ENCODE measurements at places on chromosomes 6 and 20.

- DNase-seq: no peak
Observed at GRCh38 chr6:52887910-52888524, 21.5 kb downstream of the GSTA3 start.

- DNase-seq: no peak
Observed at GRCh38 chr20:3972161-3972560, 43.2 kb downstream of the RNF24 start.

DNA sequence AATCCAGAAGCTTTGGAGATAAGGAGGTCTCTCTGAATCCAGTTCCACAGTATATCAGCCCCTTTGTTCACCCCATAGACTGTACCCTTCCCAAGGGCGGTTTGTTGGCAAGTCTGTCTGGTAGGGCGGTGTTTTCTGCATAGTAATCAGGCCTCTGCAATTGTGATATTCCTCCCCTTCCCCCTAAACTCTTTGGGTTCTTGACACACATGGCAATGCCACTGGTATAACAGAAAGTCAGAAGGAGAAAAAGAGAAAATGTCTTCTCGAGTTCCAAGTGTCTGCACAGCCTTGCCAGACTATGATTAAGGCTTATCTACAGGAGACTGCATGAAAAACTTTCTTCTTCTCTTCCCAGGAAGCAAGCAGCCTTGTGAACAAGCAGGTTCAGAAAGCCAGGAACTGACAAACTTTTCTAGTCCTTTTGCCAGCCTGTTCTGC is 45.6 kb downstream of the FOXO3 start:
- no peak for DNase-seq

DNA sequence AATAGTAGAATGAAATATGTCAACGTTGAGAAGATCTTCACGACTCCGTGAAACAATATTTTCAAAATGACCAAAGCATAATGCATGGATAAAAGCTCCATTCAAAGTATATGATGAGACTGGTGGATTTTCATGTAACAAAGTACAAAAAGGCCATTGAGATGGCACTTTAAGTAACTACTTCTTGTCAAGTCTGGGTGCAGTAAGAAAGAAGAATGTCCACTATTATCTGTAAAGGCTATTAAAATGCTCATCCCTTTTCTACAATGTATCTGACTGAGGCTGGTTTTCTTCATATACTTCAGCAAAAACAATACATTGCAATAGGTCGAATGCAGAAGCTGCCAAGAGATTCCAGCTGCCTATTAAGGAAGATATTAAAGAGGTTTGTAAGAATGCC is 457.4 kb downstream of the PKHD1 start:
- DNase-seq: no peak

- no peak for DNase-seq
Observed at GRCh38 chr6:136483906-136484305, 66.3 kb downstream of the MAP7 start.

GRCh38 chr6:109767961-109768360 is 76.9 kb downstream of the FIG4 start:
- no peak for DNase-seq

- DNase-seq: no peak
Observed at GRCh38 chr6:11185204-11185842, 47.1 kb downstream of the NEDD9 start.

DNA sequence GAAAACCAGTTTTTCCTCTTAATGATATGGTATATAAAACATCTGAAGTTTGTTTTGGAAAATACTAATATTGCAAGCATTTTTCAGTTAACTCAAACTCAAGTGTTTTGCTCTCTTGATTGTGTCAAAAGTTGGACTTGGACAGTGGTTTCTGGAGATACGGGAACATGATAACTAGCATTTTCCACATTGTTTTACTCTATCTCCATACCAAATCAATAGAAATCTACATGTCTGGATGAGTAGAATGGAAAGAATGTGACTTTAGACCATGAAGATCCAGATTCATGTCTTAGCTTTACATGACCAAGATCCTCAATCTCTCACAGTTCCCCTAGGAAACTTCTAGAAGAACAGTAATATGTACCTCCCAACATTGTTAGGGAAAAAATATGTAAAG is 22.2 kb upstream of the FBXO30 start:
- no peak for DNase-seq

GRCh38 chr6:51839726-51840374 is 247.6 kb downstream of the PKHD1 start:
- no peak for DNase-seq

GRCh38 chr6:159788276-159788675 is 1.1 kb downstream of the TCP1 start:
- DNase-seq: no peak

DNA sequence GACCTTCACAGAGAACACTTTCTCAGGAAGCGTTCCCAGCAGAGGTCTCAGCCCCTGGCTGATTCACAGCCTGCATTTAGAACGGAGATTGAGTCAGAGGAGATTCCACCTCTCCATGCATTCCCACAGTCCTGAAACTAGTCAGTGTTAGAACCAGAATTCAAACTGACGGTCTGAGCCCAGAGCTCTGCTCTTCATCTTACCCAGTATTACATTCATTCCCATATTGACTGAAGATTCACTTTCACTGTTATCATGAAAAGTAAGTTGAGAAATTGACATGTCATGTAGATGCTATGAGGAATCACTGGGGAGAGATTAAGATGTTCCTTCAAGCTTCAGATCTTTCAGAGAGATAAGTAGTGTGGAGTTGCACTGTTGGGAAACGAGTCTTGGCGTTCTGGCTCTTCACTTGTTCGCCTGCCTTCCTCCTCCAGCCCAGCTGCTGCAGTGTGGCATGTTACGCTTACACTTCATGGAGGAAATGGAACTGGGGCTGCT is 28.3 kb downstream of the MAS1 start:
- DNase-seq: no peak

GRCh38 chr6:70394518-70395300 is 18.6 kb upstream of the FAM135A start:
- DNase-seq: no peak

GRCh38 chr20:11092151-11092550 is 418.4 kb upstream of the JAG1 start:
- no peak for DNase-seq

GRCh38 chr6:158834675-158835385 is 15.7 kb upstream of the EZR start:
- no peak for DNase-seq

DNA sequence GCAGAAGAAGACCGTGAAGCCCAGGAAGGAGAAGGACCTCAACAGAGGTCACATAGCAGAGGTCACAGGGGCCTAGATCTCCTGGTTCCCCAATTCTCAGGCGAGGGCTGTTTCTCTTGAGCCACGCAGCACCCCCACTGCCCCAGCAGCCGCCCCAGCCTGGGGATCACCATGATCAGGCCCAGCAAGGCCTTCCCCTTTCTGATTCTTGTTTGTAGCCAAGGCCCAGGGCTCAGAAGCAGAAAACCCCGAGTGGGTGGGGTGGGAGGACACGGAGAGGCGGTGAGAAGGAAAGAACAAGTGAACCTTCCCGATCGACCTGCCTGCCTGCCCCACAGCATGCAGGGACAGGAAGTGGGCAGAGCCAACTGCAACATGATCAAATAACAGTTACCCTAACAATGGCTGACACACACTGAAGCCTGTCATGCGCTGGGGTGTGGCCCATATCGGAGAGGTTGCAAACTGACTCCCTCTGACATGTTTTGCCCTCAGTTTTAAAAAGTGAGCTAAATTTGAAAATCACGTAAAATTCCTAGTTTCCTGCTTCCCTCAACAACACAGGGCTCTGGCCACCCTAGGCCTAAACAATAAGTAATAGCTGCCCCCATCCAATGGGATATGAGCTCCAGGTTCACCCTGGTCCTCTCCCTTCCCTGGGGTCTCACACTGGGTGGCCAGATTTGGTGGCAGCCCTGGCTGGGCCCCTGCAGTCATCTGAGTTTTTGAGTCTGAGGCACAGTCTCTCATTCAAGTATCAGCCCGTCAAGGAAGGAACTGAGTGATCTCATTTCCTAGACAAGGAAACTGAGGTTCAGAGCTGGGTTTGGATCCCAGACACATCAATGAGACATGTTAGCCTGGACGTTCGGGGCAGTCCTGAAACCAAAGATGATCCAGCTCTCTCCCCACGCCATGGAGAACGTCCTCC is 6.5 kb downstream of the PEDS1 start:
- DNase-seq: peak; percentile 74

DNA sequence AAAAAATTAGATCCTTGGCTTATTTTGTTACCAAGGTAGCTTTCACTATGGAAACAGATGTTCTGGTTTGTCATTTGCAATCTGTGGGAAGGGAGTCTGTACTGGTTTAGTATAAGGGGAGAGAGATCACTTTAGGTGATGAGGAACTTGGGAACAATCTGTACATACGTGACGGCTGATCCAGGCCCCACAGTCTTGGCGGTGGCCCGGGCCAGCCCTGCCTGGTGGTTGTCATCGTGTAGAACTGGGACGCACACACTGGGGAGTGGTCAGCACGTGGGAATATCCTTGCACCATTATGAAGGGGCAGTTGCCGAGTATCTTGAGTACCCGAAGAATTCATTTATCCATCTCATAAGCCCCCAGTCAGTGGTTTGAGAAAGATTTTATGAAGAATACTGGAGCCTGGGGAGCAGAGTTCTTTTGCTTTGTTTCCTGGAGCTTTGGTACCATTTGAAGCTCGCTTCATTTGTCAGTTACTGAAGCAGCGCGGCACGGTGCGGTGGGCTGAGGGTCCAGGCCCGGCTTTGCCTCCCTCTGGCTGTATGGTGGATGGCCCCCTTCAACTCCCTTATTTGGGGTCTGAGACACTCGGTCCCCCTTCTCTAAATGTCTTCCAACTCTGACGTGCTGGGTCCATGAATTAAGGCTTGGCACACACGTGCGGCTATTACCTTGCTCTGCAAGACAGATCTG is 22.8 kb upstream of the CLDN20 start:
- DNase-seq: no peak

- no peak for DNase-seq
Observed at GRCh38 chr20:50442512-50442911, 67.7 kb upstream of the PTPN1 start.

- no peak for DNase-seq
Observed at GRCh38 chr6:47165918-47166317, 123.8 kb upstream of the ADGRF1 start.

DNA sequence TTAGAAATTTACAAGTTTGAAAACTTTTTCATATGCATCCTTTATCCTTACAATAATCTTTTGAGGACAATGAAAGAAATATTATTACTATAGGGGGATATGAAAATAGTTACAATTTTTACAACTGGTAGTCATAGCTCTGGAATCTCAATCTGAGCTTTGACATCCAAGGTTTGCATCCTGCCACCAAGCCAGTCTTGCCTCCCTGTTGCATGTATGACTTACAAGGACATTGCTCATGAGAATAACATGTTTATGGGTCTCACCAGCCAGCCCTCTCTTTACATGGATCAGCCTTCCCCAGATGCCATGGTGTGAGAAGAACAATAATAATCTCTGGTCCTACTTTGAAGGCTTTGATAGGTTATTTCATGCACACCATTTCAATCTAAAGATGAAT is 67.5 kb downstream of the THEMIS start:
- no peak for DNase-seq

DNA sequence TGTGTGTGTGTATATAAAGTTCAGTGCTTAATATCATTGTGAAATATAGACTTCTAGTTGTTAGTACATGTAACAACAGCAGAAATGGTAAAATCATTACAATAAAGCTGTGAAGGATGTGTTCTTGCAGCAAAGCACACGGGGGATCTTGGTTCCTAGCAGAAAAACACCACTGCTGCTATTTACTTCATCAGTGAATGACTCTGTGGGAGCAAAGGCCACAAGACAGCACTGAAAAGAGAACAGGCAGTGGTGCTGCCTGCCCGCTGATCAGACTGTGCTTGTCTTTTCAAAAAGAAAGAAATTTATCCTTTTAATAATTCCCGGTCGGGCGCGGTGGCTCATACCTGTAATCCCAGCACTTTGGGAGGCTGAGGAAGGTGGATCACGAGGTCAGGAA is 689.9 kb upstream of the CITED2 start:
- no peak for DNase-seq

DNA sequence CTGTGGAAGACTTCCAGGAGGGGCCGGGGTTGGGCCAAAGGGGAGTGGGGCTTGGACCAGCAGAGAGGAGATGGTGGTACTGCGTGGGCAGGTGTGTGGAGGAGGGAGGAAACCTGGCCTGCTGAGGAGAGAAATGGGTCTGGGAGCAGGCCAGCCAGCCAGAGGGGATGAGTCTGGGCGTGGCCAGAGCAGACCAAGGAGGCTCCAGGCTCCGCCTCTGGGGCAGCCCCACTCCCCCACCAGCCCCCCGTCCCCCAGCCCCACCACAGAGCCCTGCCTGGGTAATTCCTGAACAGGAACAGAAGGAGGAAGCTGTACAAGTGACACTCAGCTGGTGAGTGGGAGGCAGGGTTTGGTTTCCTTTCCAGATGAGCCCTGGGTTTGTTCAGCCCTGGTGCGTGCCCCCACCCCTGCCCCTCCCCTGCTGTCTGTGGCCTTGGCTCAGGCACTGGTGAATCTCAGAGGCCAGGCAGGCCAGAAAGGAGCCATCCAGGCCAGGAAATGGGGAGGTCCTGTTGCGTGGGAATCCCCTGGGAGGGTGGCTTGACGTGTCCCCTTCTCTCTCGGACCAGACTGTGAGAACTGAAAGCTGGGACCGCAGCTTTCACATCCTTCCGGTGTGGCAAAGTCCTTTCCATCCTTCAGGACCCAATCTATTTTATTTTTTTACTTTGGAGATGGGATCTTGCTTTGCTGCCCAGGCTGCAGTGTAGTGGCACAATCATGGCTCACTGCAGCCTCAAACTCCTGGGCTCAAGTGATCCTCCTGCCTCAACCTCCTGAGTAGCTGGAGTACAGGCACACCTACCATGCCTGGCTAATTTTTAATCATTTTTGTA is 9.4 kb upstream of the SRC start:
- no peak for DNase-seq

- DNase-seq: no peak
Observed at GRCh38 chr6:121504227-121504626, 68.8 kb downstream of the GJA1 start.

DNA sequence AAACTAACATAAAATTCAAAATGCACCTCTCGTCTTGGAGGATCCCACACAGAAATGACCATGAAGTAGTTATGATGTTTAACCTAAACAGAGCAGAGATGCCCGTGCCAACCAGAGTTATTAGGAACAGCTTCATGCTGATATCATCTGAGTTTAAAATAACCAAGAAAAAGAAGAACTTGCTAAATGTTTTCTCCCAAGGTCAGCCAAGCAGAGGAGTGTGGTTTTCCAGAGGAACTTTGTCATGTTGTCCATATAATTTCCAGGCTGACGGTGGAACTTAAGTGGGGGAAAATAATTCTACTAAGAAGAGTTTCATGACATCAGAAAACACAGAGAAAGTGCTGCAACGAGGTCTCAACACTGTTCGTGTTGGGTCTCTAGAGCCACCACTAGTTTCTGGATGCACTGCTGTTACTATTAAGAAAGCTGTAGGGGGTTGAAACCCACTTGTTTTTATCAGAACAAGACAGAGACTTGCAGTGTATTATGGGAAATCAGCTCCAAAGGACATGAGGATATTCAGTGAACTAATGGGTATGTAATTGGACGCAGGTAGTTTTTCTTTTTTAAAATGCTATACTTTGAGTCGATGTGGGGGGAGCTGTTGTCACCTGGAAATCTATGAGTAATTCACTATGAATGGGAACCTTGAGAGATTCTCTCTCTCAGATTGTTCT is 5.2 kb downstream of the AGPAT4 start:
- no peak for DNase-seq
